ENCODE measurements at places on chromosomes 4 and X. TPM values are rescaled to one million over a fixed set of nuclear protein-coding genes. Genes with fewer than 3 reads are reported as not detected.

FAM236B gene
- total RNA-seq: not detected

GRCh38 chr4:112029771-112030171 lies 115.5 kb upstream of the FAM241A start:
- DNase-seq: no peak

DNA sequence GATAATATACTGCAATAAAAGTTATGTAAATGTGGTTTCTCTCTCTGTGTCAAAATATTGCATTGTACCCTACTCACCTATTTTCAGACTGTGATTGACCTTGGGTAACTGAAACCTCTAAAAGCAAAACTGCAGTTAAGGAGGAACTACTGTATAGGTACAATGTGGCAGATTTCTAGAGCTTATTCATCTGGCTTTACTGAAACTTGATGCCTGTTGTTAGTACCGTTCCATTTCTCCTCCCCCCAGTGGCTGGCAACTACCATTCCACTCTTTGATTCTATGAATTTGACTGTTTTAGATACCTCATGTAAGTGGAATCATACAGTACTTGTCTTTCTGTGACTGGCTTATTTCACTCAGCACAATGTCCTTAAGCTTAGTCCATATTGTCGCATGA lies 61.9 kb downstream of the HOPX start:
- no peak for DNase-seq

DNA sequence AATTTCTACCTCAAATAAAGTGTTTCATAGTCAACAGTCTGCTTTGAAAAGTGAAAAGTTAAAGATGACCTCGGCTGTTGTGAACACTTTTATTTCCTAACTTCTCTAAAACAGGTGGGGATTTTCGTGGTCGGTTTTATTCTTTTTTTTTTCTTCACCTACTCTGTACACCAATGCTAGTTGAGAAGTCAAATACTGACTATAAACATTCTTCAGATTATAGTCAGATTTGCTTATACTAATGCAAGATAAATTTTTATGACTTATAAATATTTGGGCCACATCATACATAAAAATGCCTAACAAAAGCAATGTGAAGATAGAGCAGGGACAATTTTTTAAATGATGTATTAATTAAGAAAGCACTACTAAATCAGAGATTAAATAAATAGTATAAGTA lies 98.1 kb upstream of the GPR34 start:
- DNase-seq: no peak

DNA sequence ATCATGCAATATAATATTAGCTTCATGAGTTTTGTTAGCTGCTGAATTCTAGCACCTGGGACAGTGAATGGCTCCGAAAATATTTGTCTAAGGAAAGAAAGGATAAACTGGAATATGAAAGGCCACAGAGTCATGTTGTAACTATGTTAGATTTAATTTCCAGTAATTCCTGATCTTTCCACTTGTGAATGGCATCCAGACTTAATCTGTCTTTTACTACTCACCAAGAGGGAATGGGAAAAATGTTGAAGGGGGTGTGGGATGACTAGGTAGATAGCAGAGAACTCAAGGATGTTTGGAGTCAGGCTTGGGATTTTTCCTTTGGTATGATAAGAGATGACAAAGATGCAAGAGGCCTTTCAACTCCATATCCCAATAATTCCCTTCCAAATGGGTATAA lies 9.4 kb downstream of the ADH6 start:
- DNase-seq: no peak

GRCh38 chr4:6268650-6269615 lies 717 bp upstream of the WFS1 start:
- DNase-seq: no peak

- DNase-seq: no peak
Measured at GRCh38 chr4:57605376-57605775, 495.2 kb upstream of the IGFBP7 start.

DNA sequence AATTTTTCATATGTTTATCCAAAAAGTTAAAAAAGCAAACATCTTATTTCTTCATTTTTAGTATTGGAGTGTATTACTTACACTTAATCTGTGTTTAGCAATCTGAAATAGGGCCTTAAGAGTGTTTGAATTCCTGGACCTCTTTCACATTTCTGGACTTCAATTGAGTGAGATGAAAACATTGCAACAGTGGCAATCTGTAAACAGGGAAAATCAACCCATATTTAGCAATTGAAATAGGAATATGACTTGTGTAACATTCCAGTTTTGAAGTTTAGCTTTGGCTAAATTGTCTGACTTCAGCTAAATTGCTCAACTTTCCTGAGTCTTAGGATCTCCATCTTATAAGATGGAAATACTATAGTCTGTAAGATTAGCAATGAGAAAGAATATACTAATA lies 34.6 kb upstream of the FHL1 start:
- DNase-seq: no peak

DNA sequence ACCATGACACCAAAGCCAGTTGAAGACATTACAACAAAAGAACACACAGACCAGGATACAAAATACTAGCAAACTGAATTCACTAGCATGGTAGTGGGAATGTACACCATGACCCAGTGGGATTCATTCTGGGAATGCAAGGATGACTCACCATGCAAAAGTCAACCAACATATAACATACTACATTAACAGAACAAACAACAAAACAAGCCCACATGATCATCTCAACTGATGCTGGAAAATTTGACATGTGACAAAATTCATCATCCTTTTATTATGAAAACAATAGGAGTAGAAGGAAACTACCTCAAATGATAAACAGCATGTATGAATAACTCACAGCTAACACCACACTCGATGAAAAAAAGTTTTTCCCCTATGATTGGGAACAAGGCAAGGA lies 190.2 kb downstream of the DCLK2 start:
- no peak for DNase-seq

DNA sequence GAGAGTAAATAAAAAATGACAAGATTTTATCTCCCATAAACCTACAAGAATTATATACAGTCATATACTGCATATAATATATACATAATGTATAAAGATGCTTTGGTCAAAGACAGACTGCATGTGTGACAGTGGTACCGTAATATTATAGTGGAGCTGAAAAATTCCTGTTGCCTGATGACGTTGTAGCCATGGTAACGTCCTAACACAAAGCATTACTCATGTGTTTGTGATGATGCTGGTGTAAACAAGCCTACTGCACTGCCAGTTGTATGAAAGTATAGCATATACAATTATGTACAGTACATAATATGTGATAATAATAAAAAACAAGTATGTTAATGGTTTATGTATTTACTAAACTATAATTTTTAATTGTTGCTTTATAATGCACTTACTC lies 245.2 kb upstream of the CENPE start:
- DNase-seq: no peak

NUP62CL gene
- 3.8 TPM for total RNA-seq

- no peak for DNase-seq
Measured at GRCh38 chr4:10832806-10833628, 148.4 kb upstream of the CLNK start.

DNA sequence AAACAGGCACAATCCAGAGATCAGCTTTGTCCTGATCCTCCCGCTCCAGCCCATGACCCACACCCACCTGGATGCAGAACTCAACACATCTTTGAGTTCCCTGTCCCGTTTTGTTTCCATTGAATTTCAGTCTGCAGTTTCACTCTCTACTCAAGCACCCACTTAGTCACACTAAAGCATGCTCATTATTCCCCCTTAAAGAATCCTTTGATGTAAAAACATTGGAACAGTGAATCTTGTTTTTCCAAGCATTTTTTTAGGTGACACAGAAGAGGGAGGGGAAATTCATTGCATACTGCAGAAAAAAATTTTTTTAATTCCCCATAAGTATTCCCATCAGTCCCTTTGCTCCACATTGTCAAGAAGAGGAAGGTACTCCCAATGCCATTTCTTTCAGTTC lies 249.7 kb upstream of the TTC29 start:
- no peak for DNase-seq

DNA sequence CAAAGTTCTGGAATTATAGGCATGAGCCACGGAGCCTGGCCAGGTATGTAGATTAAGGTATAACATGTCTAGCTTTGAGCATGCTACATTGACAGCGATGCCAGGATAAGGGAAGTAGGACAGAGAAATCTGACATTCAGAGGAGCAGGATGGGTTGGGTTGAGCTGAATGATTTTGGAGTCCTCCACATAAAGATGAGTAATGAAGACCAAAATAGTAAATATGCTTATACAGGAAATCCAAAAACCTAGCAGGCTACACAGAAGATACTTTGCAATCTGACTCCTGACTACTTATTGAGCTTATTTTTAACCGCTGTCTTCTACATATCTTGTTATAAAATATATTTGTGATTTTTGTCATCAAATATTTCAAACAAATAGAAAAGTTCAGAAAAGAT lies 69.7 kb downstream of the PDGFC start:
- no peak for DNase-seq

TMPRSS11F gene
- total RNA-seq: not detected

APOO gene
- total RNA-seq: 64.7 TPM

GPRASP3 gene
- 0.86 TPM for total RNA-seq

FRAS1 gene
- 0.81 TPM for total RNA-seq

GLUD2 gene
- 2.5 TPM for total RNA-seq

GRCh38 chrX:148804579-148805355 lies 304.4 kb downstream of the AFF2 start:
- no peak for DNase-seq

RIBC1 gene
- 2.6 TPM for total RNA-seq

DNA sequence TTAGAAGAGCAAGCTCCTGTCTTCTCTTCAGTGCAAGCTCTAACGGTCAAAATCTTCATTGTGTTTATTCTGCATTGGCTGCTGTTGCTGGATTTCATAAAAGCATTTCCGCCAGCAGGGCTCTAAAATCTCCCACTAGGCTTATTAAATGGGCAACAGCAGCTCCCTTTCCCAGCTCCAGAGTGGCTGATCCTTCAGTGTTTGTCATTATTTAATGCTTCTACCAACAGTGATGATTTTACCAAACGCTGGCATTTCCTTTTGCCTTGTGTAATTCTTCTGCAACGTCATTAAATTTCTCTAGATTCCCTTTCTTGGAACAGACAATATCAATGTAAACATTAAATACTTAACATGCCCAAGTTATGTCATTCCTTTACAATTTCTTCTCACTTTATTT lies 20.1 kb downstream of the SLC7A11 start:
- DNase-seq: peak; percentile 64

DNA sequence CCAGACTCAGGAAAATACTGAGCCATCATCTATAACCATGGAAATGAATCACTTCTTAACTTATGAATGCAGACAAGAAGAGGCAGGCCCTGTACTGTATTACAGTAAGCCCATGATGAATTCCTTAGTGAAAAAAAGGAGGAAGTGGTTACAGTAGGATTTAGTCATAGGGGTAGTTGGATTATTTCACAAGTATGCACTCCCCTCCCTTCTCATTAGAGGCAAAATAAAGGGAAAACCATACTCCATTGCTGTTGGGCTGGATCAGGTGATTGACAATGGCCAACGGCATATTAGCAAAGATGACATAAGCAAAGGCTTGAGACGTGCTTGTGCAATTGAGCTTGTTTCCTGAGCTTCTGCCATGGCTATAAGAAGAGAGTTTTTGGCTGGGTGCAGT lies 181.1 kb upstream of the PRPS2 start:
- DNase-seq: peak; percentile 94

DNA sequence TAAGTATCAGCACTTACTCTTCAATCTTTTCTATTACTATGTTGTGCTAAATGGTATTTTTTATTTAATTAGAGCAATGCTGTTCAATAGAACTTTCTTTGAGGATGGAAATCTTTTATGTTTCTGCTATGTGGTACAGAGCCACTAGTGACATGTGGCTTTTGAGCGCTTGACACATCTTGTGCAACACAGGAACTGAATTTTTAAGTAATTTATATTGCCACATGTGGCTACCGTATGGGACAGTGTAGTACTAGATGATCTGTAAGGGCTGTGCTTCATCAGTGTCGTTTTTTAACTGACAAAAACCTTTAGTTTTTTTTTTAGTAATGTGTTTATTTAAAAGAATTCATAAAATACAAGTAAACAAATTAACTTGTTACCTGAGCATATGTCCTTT lies 22.4 kb downstream of the HPRT1 start:
- DNase-seq: no peak

IL13RA1 gene
- 38.9 TPM for total RNA-seq

GRCh38 chrX:106168107-106168506 lies at the start of gene PWWP3B:
Gene PWWP3B (plus strand): TSS chrX:106168305. CDS start chrX:106205433, 37,128 bp downstream.
- DNase-seq: no peak

DNA sequence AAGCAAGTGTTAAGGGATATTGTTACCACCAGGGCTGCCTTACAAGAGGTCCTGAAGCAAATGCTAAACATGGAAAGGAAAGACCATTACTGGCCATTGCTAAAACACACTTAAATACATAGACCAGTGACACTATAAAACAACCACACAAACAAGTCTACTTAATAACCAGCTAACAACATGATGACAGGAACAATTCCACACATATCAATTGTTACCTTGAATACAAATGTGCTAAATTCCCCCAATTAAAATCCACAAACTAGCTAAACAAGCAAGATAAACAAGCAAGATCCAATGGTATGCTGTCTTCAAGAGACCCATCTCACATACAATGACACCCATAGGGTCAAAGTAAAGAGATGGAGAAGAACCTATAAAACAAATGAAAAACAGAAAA lies 20.5 kb upstream of the MAGEA8 start:
- no peak for DNase-seq

- peak; percentile 79 for DNase-seq
Measured at GRCh38 chr4:120052856-120053255, 13.8 kb downstream of the MAD2L1 start.

DNA sequence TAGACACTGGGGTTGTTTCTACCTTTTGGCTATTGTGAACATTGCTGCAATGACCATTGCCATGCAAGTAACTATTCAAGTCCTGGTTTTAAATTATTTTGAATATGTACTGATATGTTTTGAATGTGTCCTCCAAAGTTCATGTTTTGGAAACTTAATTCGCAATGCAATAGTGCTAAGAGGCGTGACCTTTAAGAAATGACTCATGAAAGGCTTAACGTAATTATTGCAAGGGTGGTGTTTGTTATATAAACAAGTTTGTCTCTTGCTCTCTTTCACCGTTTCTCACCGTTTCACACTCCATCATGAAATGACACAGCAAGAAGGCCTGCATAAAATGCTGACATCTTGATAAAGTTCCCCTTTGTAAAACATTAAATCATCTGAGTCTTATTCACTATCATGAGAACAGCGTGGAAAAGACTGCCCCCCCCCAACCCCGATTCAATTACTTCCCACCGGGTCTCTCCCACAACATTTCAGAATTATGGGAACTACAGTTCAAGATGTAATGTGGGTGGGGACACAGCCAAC lies 506.9 kb upstream of the FAM47C start:
- no peak for DNase-seq

DNA sequence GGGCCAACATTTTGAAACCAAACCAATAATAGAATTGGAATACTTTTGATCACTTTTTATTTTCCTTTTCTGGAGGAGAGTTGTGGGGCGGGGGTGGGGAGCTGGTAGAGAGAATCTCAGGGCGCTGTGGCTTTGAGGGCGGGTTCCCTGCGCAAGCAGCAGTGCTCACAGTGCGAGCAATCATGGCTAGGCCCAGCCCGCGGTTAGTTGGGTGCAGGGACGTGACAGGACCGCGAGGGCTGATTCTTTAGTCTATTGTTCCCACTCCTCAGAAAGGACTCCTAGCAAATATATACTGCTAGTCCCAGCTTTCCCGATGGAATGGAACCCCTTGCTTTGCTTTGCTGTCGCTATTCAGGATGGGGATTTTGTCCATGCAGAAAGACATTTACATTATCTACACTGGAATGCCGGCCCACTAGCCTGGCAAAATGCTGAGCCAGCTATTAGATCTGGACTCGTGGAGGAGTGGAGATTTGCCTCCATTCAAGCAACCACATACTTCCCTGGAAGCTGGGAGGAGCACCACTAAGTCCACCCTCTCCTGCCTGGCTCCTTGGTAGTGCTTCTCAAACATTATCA lies 23.9 kb upstream of the APLN start:
- no peak for DNase-seq

SMR3B gene
- not detected for total RNA-seq

CYTL1 gene
- total RNA-seq: not detected
